ENCODE measurements at places on chromosomes 7 and 10.
A peak's percentile ranks its signal among the peaks of the same experiment; 100 is the strongest.

- DNase-seq = no peak
These were observed 270.9 kb downstream of the RELN start for GRCh38 chr7:103718482-103719061.

GRCh38 chr10:43793704-43794103 lies 145.0 kb upstream of the ZNF32 start:
- no peak for DNase-seq

GRCh38 chr10:70374775-70375614 lies 7.4 kb downstream of the LRRC20 start:
- no peak for DNase-seq

GRCh38 chr7:131773413-131773812 lies 217.0 kb upstream of the PODXL start:
- no peak for DNase-seq

DNA sequence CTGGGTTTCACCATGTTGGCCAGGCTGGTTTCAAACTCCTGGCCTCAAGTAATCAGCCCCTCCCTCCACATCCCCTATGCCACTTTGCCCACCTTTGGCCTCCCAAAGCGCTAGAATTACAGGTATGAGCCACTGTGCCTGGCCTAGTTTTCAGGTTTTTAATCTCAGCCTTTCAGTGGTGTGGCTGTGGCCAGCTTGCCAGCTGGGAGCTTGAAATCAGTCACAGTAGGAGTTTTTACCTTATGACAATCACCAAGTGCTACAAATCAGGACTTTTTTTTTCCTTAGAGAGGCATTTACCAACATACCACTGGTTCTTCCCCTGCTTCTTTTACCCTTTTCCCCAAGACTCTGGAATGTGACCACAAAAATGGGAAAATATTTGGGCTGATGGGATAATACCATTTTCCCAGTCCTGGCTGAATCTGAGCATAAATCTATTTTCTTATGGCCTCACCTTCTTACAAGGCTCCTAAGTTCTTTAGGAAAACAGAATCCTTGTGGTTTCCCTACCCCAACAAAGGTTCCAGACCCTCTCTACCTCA lies 6.2 kb downstream of the STEAP4 start:
- DNase-seq = no peak

GRCh38 chr10:128018691-128019090 lies 107.5 kb downstream of the MKI67 start:
- no peak for DNase-seq

DNA sequence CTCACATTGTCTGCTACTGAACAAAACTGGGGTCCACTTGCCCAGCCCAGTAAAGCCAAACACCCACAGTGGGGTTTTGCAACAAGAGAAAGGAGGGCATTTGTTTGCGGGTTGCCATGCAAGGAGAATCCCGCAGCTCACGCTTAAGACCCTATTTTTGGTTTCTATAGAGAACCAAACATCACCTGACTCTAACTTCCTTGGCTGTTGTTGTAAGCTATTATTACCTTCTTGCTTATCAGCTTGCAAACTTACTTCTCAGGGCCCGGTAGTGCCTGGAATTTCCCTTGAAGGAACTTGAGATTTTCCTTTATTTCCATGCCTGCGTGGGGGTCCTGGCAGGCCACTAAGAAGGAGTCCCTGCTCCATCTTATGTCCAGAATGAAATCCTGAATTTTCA lies 20.7 kb downstream of the IFIT3 start:
- no peak for DNase-seq

DNA sequence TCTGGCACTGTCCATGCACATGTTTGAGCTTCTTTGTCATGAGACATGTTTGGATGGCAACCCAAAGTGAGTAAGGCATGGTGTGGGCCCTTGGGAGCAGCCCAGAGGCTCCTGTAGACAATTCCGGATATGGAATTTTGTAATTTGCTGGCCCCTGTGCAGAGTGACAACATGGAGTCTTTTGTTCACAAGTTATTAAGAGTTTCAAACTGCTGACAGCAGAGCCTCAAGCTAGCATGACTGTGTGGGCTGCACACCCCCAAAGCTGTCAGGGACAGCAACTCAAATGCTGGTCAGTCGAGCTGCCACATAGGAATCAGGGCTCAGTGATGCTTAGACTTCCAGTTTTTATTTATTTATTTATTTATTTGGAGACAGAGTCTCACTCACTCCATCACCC lies 7.0 kb upstream of the MYL7 start:
- DNase-seq = no peak

- DNase-seq = no peak
These were observed 280.2 kb upstream of the PITRM1 start for GRCh38 chr10:3452683-3453361.

DNA sequence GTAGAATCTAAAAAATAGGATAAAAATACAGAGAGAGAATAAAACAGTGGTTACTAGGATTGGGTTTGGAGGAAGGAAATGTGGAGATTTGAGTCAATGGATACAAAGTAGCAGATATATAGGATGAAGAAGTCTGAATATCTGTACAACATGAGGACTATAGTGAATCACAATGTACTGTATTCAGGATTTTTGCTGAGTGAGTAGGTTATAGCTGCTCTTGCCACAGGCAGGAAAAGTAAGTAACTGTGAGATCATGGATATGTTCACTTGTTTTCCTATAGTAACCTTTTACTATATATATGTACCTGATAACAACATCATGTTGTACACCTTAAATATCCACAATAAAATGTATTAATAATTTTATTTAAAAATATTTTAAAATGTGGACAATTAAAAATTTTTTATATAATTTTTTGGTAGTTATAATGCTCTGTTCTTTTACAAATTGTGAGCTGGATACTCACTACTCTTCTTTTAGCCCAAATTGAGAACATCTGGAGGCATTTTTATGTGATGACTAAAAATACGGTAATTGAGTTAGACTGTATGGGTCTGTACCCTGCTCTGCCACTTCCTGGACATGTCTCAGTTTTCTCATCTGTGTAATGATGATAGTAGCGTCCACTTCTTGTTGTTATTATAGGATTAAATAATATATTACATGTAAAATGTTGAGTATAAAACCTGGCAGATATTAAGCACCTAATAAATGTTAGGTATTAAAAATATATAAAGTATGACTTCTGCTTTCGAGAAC lies 439.1 kb downstream of the AUTS2 start:
- no peak for DNase-seq

DNA sequence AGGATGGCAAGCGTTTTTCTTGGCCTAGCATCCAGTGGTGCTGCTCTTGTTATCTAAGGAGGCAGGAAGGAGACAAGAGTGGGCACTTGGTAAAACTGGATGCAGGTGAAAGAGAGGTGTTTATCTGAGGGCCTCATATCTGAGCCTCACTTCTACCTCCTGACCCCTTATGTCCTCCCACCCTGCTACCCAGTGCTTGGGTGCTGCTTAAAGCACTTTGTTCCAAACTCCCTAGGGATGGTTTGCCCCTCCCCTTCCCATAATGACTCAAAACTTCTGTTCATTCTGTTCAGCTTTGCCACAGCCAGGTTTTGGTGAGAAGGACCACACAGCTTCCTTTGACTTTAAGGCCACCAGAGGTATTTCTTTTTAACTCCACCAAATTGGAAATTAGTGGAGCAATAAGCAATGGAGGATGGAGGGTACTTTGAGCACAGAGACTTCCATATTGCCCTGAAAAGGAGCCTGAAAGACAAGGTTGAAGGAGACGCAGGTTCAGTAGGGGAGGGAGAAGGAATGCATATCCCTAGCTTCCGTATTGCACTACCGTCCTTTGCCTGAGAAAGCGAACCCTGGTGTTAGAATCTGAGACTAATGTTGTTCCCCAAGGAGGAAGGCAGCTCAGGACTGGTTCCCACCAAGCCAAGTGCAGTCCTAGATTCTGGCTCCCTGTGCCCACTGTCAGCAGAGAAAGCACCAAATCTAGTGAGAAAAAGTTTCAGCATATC lies 30.1 kb downstream of the ENTPD1 start:
- no peak for DNase-seq

DNA sequence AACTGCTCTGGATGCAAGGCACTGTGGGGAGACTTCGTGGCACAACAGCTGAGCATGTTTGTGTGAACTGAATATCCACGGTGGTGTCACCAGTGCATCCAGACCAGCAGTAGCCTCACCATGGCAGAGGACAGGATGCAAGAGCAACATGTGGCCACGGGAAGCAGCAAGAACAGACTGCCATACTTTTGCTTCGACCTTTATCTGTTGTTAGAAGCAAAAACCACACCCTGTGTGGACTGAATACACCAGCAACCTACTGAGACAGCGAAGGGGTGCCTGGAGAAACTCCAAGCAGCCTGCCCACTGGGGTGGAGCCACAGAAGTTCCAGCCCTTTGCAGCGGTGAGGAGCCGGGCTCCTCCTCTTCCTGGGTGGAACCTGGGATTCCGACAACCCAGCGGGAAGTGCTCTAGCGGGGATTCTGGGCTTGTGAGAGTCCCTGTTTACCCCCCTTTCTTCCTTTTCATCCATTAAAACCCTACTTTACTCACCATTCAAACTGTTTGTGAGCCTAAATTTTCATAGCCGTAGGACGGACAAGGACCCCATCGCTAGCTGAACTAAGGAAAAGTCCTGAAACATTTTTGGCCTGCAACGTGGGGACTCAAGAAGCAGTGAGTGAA lies 584.9 kb downstream of the GRM8 start:
- DNase-seq = no peak

- no peak for DNase-seq
These were observed 264.0 kb downstream of the TCERG1L start for GRCh38 chr10:131047501-131047900.

DNA sequence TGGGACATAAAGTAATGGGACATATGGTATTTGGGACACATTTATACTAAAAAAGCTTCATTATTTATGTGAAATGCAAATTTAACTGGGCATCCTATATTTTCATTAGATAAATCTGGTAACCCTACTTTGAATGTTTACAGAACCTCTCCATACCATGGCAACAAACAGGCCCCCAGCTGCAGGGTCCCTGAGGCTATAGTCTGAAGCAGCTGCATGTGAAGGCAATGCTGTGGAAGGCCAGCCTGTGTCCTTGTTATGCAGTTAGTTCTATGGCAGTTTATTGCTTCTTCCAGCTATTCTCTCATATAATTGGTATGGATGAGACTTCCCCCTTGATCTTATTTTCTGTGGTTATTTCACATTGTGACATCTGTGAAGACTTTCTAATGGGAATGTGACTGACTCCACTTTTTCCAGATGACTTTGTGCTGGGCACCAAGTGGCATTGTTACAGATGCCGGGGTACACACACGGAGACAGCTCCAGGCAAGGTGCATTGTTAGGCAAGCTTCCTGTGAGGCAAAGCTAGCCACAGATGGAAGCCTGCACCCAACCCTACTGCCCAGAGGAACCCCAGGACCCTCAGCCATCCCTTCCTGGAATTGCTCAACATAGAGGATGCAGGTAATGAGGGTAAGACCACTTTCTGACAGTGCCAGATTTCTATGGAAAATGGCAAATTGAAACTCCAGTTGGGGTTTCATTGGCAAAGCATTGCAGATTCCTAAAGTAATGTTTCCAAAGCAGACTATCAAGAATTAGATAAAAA lies 49.5 kb upstream of the ADAM12 start:
- no peak for DNase-seq

GRCh38 chr10:34627741-34628140 lies 187.4 kb downstream of the PARD3 start:
- DNase-seq = no peak

DNA sequence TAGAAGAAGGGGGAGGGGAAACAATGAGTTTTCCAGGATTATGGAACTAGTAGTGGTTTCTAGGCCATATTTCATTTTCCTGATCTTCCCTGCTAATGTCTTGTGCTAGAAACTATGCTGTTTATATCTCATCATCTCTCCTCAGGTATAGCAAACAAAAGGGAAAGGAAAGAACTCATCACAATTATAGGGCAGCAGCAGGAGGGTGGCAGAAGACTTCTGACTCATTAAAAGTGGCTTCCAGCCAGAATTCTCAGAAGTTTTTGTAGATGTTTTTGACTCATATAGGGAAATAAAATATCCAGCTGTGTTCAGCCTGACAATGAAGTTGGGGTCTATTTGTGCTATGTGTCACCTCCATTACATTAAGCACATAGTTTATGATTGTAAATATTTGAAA lies 6.5 kb downstream of the AHR start:
- DNase-seq = no peak

DNA sequence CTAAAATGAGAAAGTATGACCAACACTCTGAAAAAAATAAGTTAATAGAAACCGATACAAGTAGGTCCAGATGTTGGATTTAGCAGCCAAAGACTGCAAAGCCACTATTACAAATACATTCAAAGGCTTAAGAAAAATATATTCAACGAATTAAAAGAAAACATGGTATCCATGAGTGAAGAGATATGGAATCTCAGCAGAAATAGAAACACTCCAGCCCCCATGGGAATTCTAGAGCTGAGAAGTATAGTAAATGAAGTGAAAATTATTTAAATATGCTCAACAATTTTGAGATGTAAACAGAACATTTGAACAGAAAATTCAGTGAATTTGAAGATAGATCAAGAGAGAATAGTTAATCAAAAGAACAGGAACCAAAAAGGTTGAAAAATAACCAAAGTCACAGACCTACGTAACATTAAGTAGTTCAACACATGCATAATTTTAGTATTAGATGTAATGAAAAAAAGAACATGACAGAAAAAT lies 72.0 kb upstream of the WIPF3 start:
- no peak for DNase-seq

DNA sequence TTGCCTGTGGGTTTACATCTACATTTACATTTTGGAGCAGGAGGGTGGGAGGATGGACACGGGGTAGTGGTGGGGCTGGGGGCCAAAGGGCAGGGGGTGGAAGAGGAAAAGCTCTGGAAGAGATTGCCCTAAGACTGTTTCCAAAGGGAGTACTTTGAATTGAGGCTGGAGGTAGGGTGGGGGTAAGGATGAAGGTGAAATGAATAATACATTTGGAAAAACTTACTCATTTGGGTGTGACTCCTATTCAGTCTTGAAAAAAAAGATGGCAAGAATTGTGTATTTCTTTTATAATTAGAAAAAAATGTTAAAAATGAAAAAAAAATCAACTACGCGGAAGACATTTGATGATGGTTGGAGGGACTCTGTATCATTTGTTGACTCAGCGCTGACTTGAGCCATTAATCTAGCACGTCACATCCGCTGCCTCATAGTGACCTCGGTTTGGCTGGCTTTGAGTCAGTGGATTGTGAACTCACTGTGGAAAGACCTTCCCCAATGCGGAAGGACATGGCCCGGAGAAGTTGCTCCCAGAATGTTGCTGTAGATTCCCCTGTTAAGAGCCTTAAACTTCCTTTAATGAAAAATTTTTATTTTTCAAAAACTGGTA lies 2.8 kb downstream of the FAM180A start:
- DNase-seq = peak; percentile 6

Data from esophagus squamous epithelium (tissue), 5 donors.